ENCODE measurements at places on chromosomes 16 and 17. TPM values are rescaled to one million over a fixed set of nuclear protein-coding genes. Genes with fewer than 3 reads are reported as not detected.

GRCh38 chr17:58760248-58760647 lies 4.6 kb downstream of the PPM1E start:
- DNase-seq = no peak
- H3K27me3 ChIP-seq = peaks cover 84% of the 10 kb centered on the region
- no peak overlapping the region for H3K27ac ChIP-seq
- H3K4me1 ChIP-seq = peaks cover 18% of the 10 kb centered on the region
- H3K36me3 ChIP-seq = no peaks in the 10 kb centered on the region

ASGR1 gene
- not detected for total RNA-seq

CCL17 gene
- not detected for total RNA-seq

PCGF2 gene
- total RNA-seq = 10.9 TPM

ADAD2 gene
- total RNA-seq = not detected

DNA sequence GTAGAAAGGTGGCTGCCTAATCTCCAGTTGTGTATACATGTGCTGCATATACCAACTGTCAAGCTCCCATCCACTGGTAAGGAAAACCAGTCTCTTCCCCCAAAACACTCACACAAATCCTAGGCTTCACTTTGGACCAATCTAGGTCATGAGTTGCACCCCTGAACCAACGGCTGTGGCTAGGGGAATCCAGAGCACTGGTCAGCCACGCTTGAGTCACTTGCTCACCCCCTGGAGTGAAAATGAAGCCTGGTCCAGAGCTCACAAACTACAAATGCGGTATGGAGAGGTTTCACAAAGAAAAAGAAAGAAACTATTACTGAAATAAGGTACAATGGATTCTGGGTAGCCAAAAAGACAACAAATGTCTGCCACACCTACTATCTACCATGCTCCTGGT lies 66.1 kb upstream of the NLK start:
- H3K36me3 ChIP-seq = no peaks in the 10 kb centered on the region

OR2C1 gene
- not detected for total RNA-seq

DNA sequence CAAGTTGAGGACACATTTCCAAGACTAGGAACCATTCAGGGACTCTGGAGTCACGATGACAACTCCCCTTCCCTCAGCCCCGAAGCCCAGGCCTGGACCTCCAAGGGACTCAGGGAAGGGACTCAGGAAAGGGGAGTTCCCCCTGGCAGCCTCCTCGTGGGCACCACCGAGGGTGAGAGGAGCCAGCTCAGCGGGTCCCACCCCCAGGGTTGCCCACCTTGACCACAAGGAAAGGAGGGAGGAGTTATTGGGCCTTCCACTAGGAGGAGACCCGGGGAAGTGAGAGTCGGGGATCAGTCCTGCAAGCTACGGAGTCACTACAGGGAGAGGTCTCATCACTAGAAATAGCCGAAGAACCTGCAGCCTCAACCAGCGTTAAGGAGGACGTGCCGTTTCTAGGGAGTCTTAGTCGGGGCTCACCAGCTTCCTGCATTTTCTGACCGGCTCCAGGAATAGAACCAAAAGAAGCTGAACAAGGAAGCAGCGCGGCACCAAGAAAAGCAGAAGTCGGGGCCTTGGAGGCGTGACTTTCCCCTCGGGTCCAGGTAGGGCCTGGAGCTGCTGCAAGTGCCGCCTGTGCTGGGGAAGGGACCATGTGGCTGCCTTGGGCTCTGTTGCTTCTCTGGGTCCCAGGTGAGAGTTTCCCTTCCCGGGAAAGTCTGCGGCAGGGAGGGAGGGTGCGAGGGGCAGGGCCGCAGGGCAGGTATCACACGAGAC lies at the start of gene CD300A:
Gene CD300A (plus strand): TSS at position 524 of the 717 bp plus-strand sequence. CDS start 70 bp downstream, at position 594.
- H3K4me3 ChIP-seq = no peak within 1 kb of the TSS
- peaks cover 18% of the 10 kb centered on the region for H3K27me3 ChIP-seq
- no peaks in the 10 kb centered on the region for H3K36me3 ChIP-seq
- DNase-seq = no peak

DNA sequence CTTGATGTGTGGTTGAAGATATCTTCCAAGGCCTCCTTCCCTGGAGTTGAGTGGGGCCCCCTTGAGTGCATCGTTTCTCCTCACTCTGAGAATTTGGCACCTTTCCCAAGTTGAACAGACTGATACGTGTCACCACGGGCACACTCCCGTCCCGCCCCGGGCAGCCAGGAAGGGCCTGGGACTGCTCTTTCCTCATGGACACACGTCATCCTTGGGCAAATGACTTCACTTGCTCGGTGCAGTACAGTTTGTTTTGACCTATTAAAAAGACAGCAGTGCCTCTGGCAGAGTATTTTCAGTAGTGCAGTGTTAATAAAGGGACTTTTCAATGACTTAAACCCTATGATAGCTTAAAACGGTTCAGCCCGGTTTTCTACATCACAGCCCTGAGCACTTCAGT lies 59.9 kb downstream of the SEC14L1 start:
- H3K4me1 ChIP-seq = no peaks in the 10 kb centered on the region
- no peak for DNase-seq
- no peak overlapping the region for H3K27ac ChIP-seq
- H3K4me3 ChIP-seq = no peak overlapping the region

GRCh38 chr17:71200597-71200996 lies 920.2 kb upstream of the SOX9 start:
- DNase-seq = no peak
- H3K4me1 ChIP-seq = no peaks in the 10 kb centered on the region
- no peaks in the 10 kb centered on the region for H3K36me3 ChIP-seq
- no peaks in the 10 kb centered on the region for H3K27me3 ChIP-seq
- no peak overlapping the region for H3K4me3 ChIP-seq
- no peak overlapping the region for H3K27ac ChIP-seq

KRTAP17-1 gene
- not detected for total RNA-seq

CCL13 gene
- not detected for total RNA-seq

DNA sequence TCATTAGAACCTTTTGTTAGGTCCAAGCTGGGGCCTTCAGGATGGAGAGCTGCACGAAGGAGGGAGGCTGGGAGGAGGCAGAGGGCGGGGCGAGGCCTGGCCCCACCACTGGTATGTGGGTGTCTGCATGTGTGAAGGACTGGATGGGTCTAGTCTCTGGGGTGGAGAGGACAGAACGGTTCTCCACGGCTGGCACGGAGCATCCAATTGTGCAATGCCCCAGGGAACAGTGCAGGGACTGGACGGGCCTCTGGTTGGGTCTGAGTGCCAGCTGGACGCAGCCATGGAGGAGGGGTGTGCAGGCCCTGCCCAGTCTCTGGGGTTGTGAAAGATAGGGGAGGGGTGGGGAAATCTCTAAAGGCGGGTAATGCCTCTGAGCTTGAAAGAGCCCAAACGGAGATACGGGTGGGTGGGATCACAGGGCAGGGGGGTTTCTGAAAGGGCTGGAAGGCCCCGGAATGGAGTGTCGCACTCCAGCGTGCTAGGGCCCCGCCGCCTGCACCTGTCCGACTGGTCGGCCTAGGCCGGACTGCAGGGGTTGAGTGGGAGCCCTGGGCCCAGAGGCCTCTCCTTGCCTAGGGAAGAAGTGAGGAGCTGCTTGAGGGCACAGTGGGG lies 1.6 kb downstream of the PPL start:
- peak overlapping the region; percentile 70 for H3K4me3 ChIP-seq
- H3K27ac ChIP-seq = peak overlapping the region; percentile 78
- H3K4me1 ChIP-seq = peaks cover 3% of the 10 kb centered on the region

DNA sequence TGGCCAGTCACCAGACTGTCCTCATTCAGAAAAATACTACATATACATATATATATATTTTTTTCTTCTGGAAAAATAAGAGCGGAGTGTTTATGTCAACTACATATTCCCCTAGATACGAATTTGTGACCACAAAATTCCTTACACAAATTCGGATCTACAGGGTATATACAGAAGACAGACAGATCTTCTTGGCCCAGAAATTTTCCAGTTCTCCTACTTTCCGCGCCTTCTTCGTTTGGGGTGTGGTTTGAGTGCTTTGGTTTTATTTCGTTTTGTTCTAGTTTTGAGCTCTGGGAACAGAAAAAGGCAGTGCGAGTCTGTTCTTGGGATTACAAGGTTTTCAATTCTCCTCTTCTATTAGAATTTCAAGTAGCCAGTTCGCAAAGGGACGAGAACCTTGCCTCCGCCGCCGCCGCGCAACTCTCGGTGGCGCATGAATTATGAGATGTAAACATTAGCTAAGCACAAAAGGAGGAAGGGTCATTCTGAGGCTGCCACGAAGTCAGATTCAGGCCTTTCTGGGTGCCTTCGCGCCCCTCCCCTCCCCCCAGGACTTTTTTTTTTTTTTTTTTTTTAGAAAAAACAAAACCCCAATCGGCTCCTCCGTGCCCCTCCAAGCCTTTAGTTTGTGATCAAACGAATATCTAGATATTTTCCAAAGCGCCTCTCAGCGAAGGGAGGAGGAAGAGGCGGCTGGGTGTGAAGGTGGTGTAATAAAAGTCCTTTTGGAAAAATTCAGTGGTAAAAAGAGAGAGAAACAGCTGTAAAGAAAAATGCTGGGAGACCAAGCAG lies 1.8 kb upstream of the HOXB4 start:
- H3K27ac ChIP-seq = peak overlapping the region; percentile 91
- peaks cover 9% of the 10 kb centered on the region for H3K27me3 ChIP-seq
- no peaks in the 10 kb centered on the region for H3K36me3 ChIP-seq
- peak overlapping the region; percentile 4 for H3K4me3 ChIP-seq
- no peak for DNase-seq

GRCh38 chr16:15435216-15435864 lies 952 bp downstream of the BMERB1 start:
- peak overlapping the region; percentile 69 for H3K4me3 ChIP-seq
- peaks cover 37% of the 10 kb centered on the region for H3K27me3 ChIP-seq
- DNase-seq = no peak
- H3K36me3 ChIP-seq = no peaks in the 10 kb centered on the region

DNA sequence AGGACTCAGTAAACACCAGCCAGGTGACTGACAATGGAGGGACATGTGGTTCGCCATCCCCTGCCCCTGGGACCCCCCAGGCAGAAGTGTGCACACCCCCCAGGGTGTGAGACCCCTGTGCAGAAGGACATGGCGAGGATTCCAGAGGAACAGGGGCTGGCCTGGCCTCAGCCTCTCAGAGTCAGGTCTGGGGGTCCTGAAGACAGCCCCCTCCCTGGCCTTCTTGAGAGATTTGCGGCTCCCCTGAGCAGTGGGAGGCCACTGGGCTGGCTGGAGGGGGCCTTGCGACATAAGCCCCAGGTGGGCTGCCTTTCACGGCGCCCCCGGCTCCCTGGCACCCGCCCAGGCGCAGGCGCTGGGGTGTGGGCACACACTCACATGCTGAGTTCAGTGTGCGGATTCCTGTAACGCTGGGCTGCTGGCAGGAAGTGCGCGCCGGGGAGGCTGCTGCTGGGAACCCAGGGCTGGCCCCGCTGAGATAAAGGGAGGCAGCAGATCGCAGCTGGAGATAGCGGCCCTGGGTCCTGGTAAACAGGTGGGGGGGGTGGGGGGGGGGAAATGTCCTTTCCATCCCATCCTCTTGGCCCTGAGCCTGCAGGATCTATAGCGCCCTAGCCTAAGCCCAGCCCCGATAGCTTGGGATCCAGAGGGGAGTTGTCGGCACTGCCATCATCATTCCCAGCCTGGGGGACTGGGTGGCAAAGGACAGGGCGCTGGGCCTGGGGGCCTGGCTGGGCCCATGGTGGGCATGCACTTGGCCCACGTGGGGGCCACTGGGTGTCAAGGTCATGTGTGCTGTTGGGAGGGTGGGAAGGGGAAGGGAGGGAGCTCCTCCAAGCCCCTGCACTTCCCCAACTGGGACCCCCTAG lies 27.1 kb downstream of the TMEM235 start:
- peaks cover 4% of the 10 kb centered on the region for H3K27me3 ChIP-seq
- no peak for DNase-seq
- H3K4me1 ChIP-seq = no peaks in the 10 kb centered on the region

- no peak for DNase-seq
- H3K4me3 ChIP-seq = no peak overlapping the region
- H3K36me3 ChIP-seq = no peaks in the 10 kb centered on the region
- H3K27me3 ChIP-seq = no peaks in the 10 kb centered on the region
Observed at GRCh38 chr16:9780831-9781230, 401.4 kb downstream of the GRIN2A start.

Data from transverse colon (tissue), 4 donors.